WTC11 (cell line): ENCODE measurements at places on chromosomes 2 and 18.

GRCh38 chr2:13654416-13654815, 937.7 kb downstream of the TRIB2 start:
- peaks cover 27% of the 10 kb centered on the region for H3K36me3 ChIP-seq
- peaks cover 7% of the 10 kb centered on the region; the same call in 1 of the 2 replicates for H3K4me1 ChIP-seq
- peaks cover 3% of the 10 kb centered on the region for H3K27me3 ChIP-seq
- no peak overlapping the region for H3K4me3 ChIP-seq
- DNase-seq = no peak
- H3K27ac ChIP-seq = no peak overlapping the region

DNA sequence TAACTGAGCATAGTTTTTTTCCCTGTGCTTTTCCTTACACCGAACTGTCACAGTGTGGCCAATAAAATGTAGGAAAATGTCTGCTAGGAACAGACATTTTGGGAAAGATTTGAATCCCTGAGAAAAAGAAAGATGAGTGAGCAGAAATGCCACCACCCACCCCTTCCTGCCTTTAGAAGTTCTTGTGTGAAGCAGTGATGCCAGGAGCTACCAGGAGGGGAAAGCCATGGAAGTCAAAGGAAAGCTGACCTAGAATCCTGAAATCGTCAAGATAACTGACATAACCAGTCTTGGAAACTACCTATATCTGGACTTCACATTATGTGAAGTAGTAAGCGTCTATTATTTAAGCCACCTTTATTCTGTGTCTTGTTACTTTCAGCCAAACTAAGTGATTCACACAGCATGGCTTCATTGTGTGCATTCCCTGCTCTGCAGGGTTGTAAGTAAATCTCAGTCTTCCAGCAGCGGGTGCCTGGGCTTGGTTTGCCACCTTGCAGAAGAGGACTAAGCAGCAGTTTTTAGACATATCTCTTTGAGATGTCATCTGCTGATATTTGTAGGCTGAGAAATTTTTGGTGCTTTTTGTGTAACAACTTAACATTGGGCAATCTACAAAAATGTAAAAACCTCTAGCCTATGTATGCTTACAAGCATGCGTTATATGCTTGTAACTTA, 11.2 kb upstream of the SPRED2 start:
- no peaks in the 10 kb centered on the region for H3K36me3 ChIP-seq
- no peak overlapping the region for H3K27ac ChIP-seq
- H3K4me3 ChIP-seq = no peak overlapping the region
- DNase-seq = no peak
- peaks cover 5% of the 10 kb centered on the region for H3K4me1 ChIP-seq

DNA sequence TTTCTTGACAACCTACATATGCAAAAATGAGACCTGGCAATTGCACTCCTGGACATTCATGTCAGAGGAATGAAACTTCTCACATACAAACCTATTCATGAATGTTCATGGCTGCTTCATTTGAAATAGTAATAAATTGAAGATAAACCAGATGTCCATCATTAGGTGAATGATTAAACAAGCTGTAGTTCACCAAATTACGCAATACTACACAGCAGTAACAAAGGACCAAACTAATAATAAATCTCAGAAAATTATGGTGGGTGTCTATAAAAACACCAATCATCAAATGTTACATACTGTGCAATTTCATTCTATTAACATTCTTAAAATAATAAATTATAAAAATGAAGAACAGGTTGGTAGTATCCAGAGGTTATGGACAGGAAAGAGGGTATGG, 13.5 kb downstream of the DOK6 start:
- no peak for DNase-seq
- H3K27ac ChIP-seq = no peak overlapping the region
- H3K36me3 ChIP-seq = no peaks in the 10 kb centered on the region
- peaks cover 3% of the 10 kb centered on the region; the same call in 1 of the 2 replicates for H3K4me1 ChIP-seq
- H3K27me3 ChIP-seq = no peaks in the 10 kb centered on the region
- no peak overlapping the region for H3K4me3 ChIP-seq

- H3K27ac ChIP-seq = no peak overlapping the region
- H3K27me3 ChIP-seq = no peaks in the 10 kb centered on the region
- H3K4me1 ChIP-seq = peaks cover 18% of the 10 kb centered on the region
- H3K4me3 ChIP-seq = no peak overlapping the region
Measured at GRCh38 chr2:40690036-40690435, 238.1 kb upstream of the SLC8A1 start.

DNA sequence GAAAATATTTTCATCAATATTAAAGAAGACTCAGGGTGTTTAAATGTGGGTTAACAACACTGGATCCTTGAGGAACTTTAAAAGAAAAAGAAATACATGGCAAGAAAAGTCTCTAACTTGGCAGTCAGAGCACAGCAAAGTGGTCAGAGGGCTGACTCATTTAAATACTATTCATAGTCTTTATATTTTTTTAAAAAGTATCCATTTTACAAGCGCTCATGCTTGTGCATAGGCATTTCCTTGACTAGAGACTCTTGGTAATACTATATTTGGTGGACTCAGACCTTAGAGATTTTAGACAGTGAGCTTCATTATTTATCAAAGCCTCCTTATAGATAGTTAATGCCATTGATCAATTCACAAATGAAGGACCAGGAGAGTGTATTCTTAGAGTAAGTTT, 110.2 kb downstream of the ABCA12 start:
- H3K27me3 ChIP-seq = no peaks in the 10 kb centered on the region
- no peak for DNase-seq
- H3K4me1 ChIP-seq = peaks cover 9% of the 10 kb centered on the region
- H3K27ac ChIP-seq = no peak overlapping the region
- H3K36me3 ChIP-seq = no peaks in the 10 kb centered on the region

GRCh38 chr2:64906853-64907536, 82.2 kb upstream of the SLC1A4 start:
- no peaks in the 10 kb centered on the region for H3K36me3 ChIP-seq
- H3K4me1 ChIP-seq = peaks cover 15% of the 10 kb centered on the region
- no peaks in the 10 kb centered on the region for H3K27me3 ChIP-seq
- no peak overlapping the region for H3K4me3 ChIP-seq
- no peak for DNase-seq

GRCh38 chr2:8431446-8432125, 250.3 kb upstream of the ID2 start:
- DNase-seq = no peak
- peaks cover 16% of the 10 kb centered on the region for H3K4me1 ChIP-seq
- no peak overlapping the region for H3K27ac ChIP-seq
- no peak overlapping the region for H3K4me3 ChIP-seq

- H3K36me3 ChIP-seq = no peaks in the 10 kb centered on the region
- no peaks in the 10 kb centered on the region for H3K27me3 ChIP-seq
Measured at GRCh38 chr18:62814132-62814759, 98.9 kb downstream of the PHLPP1 start.

DNA sequence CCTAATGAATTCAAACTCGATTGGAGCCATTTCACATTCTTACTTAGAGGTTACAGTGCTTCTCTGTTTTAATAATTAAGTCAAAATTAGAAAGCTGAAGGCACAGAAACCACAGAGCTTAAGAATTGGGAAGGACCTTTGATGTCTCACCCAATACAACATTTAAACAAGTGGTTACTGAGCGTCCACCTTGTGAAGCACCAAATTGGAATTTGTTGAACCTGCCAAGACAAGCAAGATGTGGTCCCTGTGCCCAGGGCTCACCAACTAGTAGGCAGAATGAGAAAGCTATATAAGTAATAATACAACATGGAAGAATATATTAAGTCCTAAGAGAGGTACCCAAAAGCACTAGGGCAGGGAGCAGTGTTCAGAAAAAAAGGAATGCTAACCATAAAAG, 64.5 kb upstream of the NPAS2 start:
- DNase-seq = no peak
- no peak overlapping the region for H3K4me3 ChIP-seq
- H3K27ac ChIP-seq = no peak overlapping the region
- H3K36me3 ChIP-seq = no peaks in the 10 kb centered on the region
- H3K4me1 ChIP-seq = no peaks in the 10 kb centered on the region

- no peaks in the 10 kb centered on the region for H3K4me1 ChIP-seq
- no peak overlapping the region for H3K4me3 ChIP-seq
- no peaks in the 10 kb centered on the region for H3K36me3 ChIP-seq
- no peaks in the 10 kb centered on the region for H3K27me3 ChIP-seq
- no peak for DNase-seq
Measured at GRCh38 chr2:164150604-164151003, 414.8 kb upstream of the FIGN start.

GRCh38 chr18:22742409-22742808, 190.7 kb upstream of the RBBP8 start:
- H3K4me1 ChIP-seq = no peaks in the 10 kb centered on the region
- no peaks in the 10 kb centered on the region for H3K36me3 ChIP-seq
- no peak for DNase-seq
- H3K4me3 ChIP-seq = no peak overlapping the region
- H3K27me3 ChIP-seq = no peaks in the 10 kb centered on the region

- H3K27ac ChIP-seq = no peak overlapping the region
- DNase-seq = no peak
- no peaks in the 10 kb centered on the region for H3K27me3 ChIP-seq
- no peaks in the 10 kb centered on the region for H3K36me3 ChIP-seq
- H3K4me1 ChIP-seq = no peaks in the 10 kb centered on the region
Measured at GRCh38 chr2:32745191-32745590, 117.3 kb downstream of the TTC27 start.

GRCh38 chr2:43837831-43838559, 644 bp downstream of the ABCG5 start:
- H3K36me3 ChIP-seq = no peaks in the 10 kb centered on the region
- no peaks in the 10 kb centered on the region for H3K27me3 ChIP-seq
- H3K4me1 ChIP-seq = peaks cover 8% of the 10 kb centered on the region

DNA sequence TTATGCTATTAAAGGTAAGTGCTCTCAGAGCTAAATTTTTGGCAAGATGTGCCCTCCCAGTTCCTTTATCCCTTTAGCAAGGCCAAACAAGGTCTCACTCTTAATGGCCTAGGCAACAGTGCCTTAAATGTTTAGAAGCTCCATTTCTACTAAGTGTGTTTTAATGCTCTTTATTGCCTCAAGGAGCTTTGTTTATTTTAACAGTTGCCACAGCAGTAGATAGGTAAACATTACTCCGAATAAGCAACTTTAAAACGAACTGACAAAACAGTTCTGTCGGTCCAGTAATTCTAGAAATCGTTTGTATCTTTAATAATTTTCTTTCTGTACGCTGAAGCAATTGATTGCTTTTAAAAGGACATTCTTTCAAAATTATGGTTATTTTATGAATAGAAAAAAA, 74.5 kb downstream of the PIEZO2 start:
- no peaks in the 10 kb centered on the region; the same call in 1 of the 2 replicates for H3K4me1 ChIP-seq
- no peaks in the 10 kb centered on the region; the same call in 1 of the 2 replicates for H3K27me3 ChIP-seq
- H3K36me3 ChIP-seq = no peaks in the 10 kb centered on the region
- H3K27ac ChIP-seq = no peak overlapping the region
- DNase-seq = no peak

- H3K27ac ChIP-seq = no peak overlapping the region
- H3K27me3 ChIP-seq = no peaks in the 10 kb centered on the region
- H3K4me3 ChIP-seq = no peak overlapping the region
- peaks cover 21% of the 10 kb centered on the region for H3K4me1 ChIP-seq
- DNase-seq = no peak
Measured at GRCh38 chr2:160429248-160430000, 64.2 kb downstream of the RBMS1 start.

- H3K27me3 ChIP-seq = no peaks in the 10 kb centered on the region
- peaks cover 7% of the 10 kb centered on the region; the same call in 1 of the 2 replicates for H3K36me3 ChIP-seq
- no peak for DNase-seq
- no peak overlapping the region for H3K4me3 ChIP-seq
Measured at GRCh38 chr18:13521418-13521817, 204.9 kb downstream of the FAM210A start.

- peaks cover 72% of the 10 kb centered on the region for H3K36me3 ChIP-seq
- H3K4me3 ChIP-seq = no peak overlapping the region
- no peak for DNase-seq
- H3K4me1 ChIP-seq = no peaks in the 10 kb centered on the region
- H3K27ac ChIP-seq = no peak overlapping the region
- peaks cover 11% of the 10 kb centered on the region for H3K27me3 ChIP-seq
Measured at GRCh38 chr2:5373200-5373599, 319.0 kb upstream of the SOX11 start.

GRCh38 chr18:14928396-14928795, 180.4 kb downstream of the ANKRD30B start:
- no peak for DNase-seq
- no peak overlapping the region for H3K27ac ChIP-seq
- no peak overlapping the region for H3K4me3 ChIP-seq
- H3K27me3 ChIP-seq = peaks cover 18% of the 10 kb centered on the region

DNA sequence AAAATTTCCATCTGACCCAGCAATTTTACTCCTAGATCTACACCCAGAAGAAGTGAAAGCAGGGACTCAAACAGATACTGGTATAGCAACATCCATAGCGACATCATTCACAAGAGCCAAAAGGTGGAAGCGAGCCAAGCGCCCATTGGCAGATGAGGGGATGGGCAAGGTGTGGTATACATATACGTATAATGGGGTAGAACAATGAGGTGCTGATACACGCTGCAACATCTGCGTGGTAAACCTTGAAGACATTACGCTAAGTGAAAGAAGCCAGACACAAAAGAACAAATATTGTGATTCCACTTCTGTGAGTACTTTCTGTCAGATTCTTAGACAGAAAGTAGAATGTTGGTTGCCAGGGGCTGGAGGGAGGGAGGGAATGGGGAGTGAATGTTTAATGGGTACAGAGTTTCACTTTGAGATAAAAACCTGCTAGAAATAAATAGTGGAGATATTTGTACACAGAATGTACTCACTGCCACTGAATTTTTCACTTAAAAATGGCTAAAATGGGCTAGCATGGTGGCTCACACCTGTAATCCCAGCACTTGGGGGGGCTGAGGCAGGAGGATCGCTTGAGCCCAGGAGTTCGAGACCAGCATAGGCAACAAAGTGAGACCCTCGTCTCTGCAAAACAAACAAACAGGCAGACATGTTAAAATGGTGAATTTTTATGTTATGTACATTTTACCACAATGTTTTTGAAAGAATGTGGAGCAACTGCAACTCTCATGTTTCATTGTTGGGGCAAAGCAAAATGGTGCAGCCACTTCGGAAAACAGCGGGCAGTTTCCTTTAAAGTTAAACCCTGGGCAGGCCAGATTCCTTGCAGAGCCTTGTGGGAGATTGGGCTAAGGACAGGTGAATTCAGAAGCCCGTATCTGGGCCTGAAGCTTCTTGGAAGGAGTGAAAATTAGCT, 103.4 kb upstream of the MYCN start:
- H3K27ac ChIP-seq = no peak overlapping the region
- H3K27me3 ChIP-seq = no peaks in the 10 kb centered on the region; the same call in 1 of the 2 replicates
- H3K4me3 ChIP-seq = no peak overlapping the region
- no peaks in the 10 kb centered on the region for H3K36me3 ChIP-seq

GRCh38 chr18:32195881-32196815, 6.3 kb downstream of the MEP1B start:
- DNase-seq = no peak
- no peak overlapping the region for H3K4me3 ChIP-seq
- no peak overlapping the region for H3K27ac ChIP-seq
- no peaks in the 10 kb centered on the region for H3K4me1 ChIP-seq
- H3K36me3 ChIP-seq = no peaks in the 10 kb centered on the region
- no peaks in the 10 kb centered on the region for H3K27me3 ChIP-seq

DNA sequence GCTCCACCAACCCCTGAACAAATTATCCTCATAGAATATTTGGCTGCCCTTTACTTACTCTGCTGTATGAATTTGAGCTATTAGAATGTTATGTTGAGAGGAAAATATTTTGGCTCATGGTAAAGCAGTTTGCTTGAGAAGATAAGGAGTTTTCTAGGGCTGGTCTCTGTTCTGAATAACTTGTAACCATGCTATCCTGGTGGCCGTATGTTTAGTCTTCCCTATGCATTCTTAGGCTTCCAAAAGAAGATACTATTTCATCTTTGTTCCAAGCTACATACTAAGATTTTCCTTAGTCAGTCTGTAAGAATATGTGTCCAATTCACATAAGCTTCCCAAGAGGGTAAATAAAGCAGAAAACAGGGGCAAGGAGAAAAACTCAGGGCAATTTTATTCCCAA, 1105.1 kb upstream of the PIK3C3 start:
- H3K4me1 ChIP-seq = peaks cover 31% of the 10 kb centered on the region
- H3K27me3 ChIP-seq = no peaks in the 10 kb centered on the region
- H3K36me3 ChIP-seq = no peaks in the 10 kb centered on the region
- no peak for DNase-seq
